CD4-positive, alpha-beta T cell treated with Interleukin-21 for 1 hour (primary cell): ENCODE measurements at places on chromosomes 16 and 17.

GRCh38 chr17:81667754-81668153, 1.2 kb downstream of the CCDC137 start:
- DNase-seq = no peak

DNA sequence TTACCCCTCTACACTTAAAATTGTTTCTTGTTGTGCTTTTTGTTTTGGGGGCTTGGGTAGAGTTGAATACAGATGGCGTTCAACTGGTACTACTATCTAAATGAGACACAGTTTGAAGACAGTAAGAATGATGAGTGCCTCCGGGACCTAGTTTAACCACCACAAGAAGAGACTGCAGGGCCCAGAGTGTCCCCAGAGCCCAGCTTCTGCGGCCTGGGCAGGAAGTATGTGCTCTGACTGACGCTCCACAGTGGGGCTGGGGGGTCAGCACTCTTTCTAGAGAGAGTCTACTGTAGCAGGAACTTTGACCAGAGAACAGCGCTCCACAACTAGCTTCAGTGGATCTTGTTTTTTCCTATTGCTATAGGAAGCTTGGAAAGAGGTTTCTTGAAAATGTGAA, 174.0 kb downstream of the VPS53 start:
- DNase-seq = no peak

DNA sequence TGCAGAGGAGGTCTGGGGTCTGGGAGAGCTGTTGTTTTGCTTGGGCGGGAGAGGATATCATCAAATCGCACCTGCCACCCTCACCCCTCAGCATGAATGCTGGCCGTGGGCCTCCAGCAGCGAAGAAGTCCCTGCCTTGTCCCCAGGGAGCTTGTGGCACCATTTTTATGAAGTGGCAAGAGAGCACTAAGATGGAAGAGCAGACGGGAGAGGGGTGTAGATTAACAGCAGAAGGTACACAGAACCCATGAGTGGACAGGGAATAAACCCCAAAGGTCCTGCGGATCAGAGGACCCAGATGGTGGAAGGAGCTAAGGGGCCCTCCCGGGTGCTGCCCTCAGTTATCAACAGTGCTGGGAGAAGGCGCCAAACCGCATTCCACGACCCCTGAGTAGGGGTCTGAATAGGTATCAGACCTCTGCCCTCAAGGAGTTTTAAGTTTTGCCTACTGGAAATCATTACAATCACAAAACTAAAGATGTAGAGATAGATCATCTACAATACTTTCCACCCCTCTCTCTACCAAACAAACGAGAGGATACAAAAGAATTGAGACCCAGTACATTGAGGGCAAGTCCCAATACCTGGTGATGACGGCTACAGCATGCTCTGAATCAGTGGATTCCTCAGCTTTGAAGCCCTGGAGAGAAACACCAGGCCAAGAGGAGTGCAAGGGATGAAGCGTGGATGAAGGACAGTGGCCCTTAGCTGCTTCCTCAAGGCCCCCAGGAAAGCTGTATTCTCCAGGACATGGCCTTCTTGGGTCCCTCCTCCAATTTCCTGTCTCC, 60.2 kb downstream of the CCDC182 start:
- no peak for DNase-seq

DNA sequence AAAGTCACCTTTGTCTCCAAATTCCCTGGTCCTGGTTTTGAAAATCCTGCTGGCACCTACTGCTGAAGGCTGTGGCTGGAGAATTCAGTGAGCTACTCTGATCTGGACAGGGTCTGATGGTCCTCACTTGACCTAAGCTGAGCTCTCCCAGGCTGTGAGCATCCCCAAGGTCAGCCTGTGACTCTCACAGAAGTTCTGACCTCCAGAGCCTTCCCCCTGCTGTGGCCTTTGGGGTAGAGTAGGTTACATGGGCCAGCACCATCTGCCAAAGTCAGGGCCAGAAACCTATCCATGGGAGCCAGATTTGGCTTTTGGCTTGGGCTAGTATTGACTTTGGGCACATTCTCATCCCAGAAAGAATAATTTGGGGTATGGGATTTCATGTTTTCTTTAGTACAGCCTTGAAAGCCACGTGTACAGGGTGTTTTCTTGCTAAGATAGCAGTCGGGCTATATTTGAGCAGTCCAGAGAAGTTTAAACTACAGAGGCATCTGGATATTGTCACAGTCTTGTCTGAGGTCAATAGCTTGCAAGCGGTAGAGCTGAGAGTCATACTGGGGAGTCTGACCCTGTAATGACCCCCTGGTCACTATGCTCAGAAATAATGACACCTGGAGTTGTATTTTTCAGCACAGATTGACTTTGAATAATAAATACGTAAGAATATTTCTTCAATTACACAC, 6.2 kb upstream of the AGRP start:
- no peak for DNase-seq

DNA sequence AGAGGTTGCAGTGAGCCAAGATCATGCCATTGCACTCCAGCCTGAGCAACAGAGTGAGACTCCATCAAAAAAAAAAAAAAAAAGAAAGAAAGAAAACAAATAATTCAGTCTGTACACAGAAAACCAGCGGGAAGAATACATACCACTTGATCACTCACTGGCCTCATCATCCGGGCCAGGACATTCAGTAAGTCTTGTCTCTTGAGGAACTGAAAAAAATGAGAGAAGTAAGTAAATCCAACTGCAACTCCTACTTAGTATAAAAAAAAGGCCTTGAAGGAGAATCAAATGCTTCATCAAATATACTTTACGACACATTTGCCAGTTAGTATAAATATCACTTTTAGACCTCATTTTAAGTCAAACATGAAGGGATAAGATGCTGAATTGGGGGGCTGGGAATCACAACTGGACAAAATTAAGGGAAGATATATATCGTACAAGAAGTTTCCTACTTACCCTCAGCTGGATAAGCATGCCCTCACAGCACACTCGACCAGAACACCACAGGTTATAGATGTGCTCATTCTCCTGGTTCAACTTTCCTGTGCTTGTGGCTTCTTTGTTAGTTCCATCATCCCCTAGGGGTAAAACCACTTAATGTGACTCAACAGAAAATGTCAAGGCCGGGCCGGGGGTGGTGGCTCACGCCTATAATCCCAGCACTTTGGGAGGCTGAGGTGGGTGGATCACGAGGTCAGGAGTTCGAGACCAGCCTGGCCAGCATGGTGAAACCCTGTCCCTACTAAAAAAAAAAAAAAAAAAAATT, 12.4 kb downstream of the CCDC47 start:
- DNase-seq = no peak

GRCh38 chr16:1650131-1650530, 27.9 kb upstream of the JPT2 start:
- DNase-seq = no peak

DNA sequence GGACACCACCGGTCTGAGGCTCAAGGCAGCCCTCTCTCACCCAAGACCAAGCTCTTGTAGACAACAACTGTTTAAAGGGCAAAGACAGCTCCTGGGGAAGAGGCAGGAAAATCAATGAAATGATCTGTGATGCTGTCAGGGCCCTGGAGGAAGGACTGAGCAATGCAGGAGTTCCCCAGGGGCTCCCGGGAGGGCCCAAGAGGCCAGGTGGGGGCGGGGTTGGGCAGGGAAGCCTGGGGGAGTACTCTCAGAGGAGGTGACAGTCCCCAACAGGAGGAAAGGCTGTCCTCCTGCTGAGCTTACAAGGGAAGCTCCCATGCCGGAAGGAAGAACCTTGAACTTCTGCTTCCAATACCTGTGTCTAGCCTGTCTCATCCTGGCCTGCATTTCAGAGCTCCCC, 8.3 kb upstream of the NOS2 start:
- DNase-seq = peak; percentile 2

DNA sequence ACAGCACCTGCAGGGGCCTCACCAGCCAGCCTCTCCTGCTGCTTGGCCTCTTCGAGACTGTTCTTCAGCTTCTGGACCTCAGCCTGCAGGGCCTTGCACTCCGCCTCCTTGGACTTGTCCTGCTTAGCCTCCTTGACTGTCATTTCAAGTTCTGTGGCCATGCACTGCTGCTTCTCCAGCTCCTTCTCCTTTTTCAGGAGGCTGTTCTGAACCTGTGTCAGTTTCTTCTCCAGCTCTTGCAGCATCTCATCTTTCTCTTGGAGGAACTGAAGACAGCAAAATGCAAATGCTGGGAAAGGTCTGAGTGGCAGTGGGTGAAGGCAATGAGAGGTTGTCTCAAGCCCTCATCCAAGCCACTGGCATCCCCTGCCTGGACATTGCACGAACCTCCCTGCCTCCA, 39.1 kb downstream of the DHX38 start:
- no peak for DNase-seq

DNA sequence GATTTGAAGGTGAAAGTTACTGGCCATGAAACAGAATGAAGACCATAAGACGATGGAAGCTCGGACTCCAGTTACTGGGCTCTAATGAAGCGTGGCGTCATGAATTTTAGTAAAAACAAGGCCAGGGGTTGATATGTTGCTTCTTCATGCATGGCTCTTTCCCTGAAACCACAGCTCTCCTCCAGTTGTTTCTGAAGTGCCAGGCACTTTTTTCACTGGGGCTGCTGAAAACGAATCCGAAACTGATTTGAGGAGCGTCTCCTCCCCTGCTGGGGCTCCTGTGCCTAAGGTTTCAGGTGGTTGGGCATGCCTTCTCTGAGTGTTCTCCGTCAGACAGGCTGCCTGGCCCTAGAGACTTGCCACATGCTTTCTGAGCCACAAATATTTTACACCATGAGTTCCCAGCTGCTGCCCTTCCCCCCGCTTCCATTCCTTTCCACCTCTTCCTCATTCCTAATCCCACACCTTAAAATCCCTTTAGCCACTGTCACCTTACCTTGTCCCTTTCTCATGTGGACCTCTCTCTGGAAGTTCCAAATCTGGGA, 3.7 kb upstream of the MYL4 start:
- peak; percentile 80 for DNase-seq

DNA sequence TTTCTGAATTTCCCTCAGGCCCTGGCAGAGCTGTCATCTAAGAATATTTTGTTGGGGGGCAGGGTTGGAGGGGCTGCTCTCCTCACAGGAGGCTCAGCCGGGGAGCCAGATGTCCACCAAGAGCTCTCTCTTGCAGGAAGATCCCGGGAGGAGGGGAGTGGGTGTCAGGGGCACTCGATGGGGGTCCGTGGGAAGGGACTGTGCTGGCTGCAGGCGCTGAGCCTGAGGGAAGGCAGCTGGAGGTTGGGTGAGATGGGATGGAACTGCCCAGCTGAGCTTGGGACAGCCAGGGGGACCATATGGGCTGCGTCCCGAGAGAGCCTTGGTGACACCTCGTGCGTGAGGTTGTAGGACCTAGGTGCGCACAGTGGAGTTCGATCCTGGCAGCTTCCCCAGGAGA, 111.2 kb upstream of the GSE1 start:
- DNase-seq = no peak

- DNase-seq = no peak
Measured at GRCh38 chr17:32239456-32239855, 26.2 kb upstream of the RHBDL3 start.

DNA sequence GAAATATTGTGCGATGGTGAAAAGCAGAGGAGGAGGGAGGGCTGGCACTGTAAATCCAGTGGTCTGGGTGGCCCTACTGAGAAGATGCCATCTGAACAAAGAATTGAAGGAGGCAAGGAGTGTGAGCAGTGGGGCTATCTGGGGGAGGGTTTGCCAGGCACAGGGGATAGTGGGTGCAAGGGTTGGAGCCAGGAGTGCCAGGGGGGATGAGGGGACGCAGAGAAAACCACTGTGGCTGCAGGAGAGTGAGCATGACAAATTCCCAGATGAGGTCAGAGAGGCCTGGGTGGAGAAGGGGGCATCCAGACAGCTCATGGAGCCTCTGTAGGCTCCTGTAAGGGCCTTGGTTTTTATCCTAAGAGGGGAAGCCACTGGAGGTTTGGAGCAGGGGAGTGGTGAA, 4.8 kb downstream of the XYLT2 start:
- no peak for DNase-seq

- no peak for DNase-seq
Measured at GRCh38 chr16:73996624-73997339, 299.8 kb upstream of the PSMD7 start.

- no peak for DNase-seq
Measured at GRCh38 chr16:74153773-74154172, 142.8 kb upstream of the PSMD7 start.

DNA sequence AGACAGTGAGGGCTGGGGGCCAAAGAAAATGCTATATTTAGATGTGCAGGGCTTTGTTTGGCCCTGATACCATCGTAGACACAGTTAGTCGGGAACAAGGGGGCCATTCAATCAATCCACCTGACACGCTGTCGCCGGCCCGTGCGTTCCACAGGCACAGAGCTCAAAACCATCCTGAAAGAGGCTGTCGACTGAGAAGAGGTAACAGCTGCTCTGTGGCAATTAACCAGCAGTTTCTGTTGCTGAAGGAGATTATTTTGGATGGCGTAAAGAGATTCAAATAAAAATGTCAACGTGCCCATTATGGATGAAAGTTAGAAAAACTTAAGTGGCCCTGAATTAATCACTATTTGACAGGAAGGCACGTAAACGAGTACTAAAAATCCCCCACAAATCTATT, 276.2 kb upstream of the IRX5 start:
- no peak for DNase-seq
